ENCODE measurements at places on chromosomes 5 and 9.

DNA sequence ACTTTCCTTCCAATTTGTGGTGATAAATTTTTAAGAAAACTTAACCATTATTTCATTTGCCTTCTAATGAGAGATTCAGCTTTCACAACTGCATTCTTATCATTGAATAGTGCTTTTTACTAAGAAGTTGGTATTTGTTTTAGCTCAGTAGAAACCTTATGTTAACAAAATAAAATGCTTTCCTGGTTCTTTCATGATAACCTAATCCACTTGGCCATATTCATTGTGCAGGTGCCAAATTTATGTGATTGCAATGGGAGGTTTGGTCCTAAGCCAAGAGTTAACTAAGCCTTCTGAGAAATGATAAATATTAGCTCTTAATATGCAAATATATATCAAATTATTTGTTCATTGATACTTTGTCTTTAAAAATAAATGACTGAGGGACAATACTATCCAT lies 141.1 kb upstream of the TLE4 start:
- DNase-seq, result no peak

- DNase-seq, result no peak
Measured at GRCh38 chr9:1939926-1940368, 75.2 kb upstream of the SMARCA2 start.

DNA sequence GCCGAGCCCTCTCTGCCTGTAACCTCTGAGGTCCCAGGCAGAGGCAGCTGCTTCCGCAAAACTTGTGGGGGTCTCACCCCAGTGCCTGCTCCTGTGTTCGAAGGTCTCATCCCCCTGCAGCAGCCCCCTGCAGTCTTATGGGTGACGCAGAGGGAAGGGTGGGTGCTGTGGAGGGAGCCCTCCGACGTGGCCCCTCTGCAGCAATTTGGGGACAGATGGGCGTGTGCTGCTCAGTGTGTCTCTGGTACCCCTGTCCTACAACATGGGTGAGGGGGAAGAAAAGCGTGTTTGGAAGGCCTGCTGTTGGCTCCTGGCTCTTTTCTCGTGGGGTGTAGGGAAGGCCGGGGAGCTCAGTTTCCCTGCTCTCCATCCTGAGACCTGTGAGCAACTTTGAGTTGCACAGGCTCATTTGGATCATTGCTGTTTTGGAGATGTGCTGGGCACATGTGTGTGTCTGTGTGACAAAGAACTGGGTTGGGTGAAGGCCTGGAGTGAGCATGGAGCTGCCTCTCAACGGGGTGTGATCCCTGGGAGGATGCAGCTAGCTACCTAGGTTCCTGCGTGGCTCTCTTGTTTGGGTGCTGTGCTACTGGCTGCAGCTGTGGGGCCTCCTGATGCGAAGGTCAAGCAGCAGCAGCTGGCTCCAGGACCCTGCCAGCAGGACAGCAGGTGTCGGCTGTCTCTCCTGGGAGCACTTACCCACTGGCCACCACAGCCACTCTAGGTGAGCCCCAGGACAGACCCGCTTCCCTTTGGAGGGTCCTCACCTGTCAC lies 179.6 kb upstream of the PITX1 start:
- no peak for DNase-seq

DNA sequence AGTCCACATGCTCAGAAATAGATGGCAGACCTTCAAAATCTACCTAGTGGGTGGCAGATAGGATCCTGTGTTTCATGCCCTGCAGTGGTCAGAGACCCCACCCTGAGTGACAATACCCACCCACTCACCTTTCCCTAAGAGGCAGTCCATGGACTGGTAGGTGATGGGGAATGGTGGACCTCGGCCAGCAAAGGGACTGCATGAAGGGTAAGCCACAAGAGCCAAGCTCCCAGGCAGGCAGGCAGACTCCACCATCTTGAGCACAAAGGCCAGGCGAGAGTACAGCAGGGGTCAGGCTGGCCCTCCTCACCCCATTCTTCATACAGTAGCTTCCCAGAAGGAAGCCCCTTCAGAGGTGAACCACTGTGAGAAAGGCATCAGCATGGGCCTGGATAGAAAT lies 78.4 kb downstream of the SYK start:
- no peak for DNase-seq

DNA sequence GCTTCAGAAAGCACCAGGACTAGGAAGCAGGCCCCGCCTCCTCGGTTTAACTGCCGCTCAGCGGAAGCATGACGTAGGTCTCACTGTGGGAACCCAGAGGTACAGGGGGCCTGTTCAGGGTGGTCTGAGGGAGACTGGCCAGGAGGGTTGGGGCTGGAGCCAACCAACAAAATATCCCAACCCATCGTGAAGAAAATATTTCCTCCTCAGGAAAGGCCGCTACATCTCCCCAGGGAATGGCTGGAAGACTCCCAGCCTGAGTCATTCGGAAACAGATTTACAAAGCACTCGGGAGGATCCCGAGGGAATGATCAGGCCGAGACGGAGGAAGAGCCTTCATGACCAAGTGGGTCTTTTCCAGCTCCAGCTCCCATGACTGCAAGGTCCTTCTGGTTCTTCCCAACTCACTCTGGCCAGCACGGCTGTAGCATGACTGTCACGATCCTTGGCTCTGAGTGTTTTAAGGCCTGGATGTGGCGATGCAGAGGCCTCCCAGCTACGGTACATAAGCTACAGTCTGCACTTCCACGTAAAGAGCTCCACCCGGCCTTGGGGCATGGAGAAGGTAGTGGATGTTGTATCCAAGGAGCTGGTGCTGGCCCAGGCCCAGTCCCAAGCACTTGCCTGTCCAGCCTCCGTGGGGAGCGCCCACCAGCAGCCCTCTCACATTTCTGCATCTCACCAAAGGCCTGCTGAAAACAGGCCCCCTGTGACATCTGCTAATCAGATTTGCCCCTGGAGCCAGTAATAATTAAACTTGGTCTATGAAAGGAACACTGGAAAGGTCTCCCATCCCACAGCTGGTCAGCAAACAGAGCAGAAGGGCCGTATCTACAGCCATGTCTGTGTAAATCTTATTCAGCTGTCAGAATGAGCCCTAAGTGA lies 100.6 kb downstream of the LHFPL2 start:
- peak; percentile 96 for DNase-seq

DNA sequence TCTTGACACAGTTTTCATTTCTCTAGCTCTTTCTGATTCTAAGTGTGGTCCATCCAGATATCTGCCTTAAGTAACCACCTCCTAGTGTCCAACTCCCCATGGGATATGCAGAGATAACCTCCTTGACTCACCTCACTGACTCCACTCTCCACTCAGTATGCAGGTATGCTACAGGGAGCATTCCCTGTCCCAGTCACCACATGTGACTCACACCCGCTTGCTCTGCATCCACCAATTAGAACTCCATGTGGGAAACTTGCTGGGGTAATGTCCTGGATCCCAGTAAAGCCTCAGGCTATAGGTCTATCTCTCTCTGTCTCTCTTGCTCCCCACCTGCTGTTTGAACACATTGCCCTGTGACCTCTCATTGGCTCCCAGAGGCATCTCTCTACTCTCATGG lies 563.9 kb downstream of the HTR1A start:
- DNase-seq, result no peak

- no peak for DNase-seq
Measured at GRCh38 chr5:634191-634590, 22.1 kb downstream of the CEP72 start.

- DNase-seq, result no peak
Measured at GRCh38 chr9:91163773-91164471, 197.8 kb downstream of the AUH start.

- DNase-seq, result no peak
Measured at GRCh38 chr5:124206540-124206939, 539.9 kb downstream of the ZNF608 start.

DNA sequence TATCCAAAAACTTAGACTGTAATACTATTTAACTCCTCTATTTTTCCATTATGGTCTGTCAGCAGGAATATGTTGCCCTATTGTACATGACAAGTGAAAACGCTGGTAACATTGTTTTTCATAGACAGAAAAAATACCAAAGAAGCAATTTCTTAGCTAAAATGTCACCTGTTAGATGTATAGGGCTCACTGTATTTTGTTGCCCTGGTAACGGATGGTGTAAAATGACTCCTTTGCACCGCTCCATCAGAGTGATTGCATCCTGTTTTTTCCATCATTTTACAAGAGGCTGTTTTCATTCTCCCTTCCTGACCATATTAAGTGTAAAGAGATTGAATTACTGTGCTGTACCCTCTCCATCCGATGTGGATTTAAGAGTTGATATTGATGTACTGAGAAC lies 460.1 kb upstream of the TLE4 start:
- no peak for DNase-seq

GRCh38 chr9:34386656-34387055 lies 10.0 kb upstream of the MYORG start:
- DNase-seq, result no peak

GRCh38 chr9:73237140-73237539 lies 85.5 kb downstream of the ANXA1 start:
- DNase-seq, result no peak

GRCh38 chr5:149775785-149776184 lies 45.7 kb downstream of the PPARGC1B start:
- DNase-seq, result no peak

DNA sequence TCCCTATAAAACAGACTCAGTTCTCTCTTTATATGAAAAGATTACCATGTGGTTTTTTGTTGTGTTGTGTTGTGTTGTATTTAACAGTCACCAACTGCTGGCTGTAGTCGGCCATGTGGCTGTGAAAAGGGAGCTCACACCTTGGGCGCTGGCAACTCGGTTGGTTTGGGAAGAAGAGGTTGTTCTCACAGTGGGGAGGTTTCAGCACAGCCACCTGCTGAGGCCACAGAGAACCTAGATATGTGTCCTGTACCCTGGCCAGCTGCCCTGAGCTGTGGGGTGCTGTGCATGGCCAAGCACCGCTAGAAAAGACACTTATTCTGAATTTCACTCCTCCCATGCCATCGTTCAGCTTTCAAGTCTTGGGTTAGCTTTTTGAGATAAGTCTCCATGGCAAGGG lies 58.8 kb downstream of the SYK start:
- DNase-seq, result no peak

GRCh38 chr9:121201045-121201737 lies 478 bp downstream of the RAB14 start:
- no peak for DNase-seq

DNA sequence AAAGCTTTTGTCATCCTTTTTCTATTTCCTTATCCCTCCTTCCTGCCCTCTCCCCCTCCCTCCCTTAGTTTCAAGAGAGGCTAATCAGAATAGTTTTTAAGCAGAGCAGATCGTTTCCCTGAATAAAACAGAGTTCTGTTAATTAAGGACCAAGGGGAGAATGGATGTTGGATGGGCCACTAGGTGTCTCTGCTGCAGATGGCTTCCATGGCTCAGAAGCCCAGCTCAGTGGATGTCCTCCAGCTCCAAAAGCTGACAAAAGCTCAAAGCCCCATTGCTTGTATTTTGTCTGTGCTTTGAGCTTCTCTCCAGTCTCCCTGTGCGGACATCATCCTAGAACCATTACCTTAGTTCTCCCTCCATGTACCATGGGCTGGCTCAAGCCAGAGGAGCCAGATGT lies 21.0 kb upstream of the NPR3 start:
- DNase-seq, result no peak

- DNase-seq, result no peak
Measured at GRCh38 chr9:117098331-117098730, 316.5 kb downstream of the ASTN2 start.

DNA sequence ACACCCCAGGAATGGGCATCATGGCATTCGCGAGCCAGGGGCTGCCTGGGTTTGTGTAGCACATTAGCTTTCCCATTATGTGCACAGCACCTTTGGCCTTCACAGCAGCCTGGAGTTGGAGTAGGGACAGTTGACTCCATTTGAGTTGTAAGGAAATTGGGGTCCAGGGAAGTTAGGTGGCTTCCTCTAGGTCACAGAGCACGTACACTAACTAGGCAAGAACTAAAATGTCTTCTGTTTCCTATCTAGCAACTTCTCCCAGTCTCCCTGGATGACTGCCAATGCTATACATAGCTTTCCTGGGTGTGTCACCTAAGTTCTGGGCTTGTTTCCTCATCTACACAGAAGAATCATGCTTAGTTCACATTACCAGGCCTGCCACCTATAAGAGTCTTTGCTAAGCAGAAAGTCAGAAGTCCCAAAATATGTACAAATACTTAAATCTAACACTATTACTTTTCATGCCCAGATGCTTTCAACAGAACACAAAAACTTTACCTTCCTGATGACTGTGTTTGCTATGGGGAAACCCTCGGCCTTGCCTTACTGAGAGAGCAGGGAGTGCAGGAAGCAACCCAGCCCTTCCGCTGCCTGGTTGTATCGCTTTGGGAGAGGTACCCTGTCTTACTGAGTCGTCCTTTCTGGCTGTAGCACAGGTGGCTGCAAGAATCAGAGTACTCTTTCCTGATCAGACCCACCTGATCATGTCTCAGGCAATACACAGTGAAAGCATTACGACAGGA lies 12.0 kb downstream of the MACROH2A1 start:
- peak; percentile 76 for DNase-seq

GRCh38 chr9:16626577-16627130 lies 243.8 kb downstream of the BNC2 start:
- no peak for DNase-seq

GRCh38 chr9:32550150-32550561 lies 2.0 kb upstream of the SMIM27 start:
- DNase-seq, result no peak

DNA sequence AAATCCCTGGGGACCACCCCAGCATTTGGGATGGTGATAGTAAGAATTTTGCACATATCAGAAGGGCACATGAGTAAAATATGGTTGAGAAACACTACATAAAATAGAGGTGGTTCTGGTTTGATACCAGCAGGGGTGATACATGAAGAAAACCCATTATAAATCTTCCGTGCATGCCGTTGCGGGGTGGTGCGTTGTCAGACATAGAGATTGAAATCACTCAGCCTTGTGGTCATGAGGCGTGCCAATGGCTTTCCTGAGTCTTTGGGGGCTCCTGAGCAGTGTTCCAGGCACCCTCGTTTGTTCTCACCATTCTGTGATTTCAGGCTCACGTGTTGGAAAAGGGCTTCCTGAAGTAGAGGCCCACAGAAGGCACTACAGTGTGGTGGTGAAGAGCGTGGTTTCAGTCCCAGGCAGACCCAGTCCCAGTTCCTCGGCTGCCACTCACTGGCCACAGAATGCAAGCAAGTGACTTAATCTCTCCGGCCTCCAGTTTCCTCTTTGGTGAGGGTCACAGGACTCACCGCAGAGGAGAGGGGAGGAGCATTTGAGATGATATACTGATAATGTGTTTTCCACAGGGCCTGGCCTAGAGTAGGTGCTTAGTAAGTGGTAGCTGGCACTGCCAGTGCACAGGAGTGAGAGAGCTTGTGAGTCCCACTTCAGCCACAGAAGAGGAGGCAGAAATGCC lies 20.5 kb upstream of the GLRX start:
- peak; percentile 22 for DNase-seq
